ENCODE measurements at places on chromosomes 11 and 22.

DNA sequence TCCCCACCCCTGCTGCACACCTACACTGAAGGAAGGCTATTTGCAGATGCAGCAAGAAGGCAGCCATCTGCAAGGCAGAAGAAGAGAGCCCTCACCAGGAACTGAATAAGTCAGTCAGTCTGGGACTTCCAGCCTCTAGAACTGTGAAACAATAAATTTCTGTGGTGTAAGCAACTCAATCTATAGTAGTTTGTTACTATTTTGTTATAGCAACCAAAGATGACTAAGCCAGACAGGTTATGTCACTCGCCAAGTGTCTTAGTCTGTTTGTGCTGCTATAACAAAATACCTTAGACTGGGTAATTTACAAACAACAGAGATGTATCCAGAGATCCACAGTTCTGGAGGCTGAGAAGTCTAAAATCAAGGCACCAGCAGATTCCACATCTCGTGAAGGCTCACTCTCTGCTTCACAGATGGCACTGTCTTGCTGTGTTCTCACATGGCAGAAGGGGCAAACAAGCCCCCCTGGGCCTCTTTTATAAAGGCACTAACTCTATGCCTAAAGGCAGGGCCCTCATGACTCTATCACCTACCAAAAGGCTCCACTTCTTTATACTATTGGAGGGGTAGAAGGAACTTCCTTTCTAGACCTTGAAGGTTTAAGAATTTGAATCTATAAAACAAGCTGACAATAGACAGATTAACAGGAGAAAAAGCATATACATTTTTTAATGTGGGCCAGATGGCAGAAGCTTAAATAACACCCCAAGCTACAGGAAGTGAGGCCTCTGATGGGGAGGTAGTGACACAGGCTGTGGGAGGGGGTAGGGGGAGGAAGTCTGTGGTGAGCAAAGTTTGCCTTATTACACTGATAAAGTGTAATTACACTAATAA is 12.3 kb downstream of the APOL6 start:
- DNase-seq, result no peak

GRCh38 chr22:49670456-49671330 is 157.0 kb downstream of the BRD1 start:
- DNase-seq, result peak; percentile 54

DNA sequence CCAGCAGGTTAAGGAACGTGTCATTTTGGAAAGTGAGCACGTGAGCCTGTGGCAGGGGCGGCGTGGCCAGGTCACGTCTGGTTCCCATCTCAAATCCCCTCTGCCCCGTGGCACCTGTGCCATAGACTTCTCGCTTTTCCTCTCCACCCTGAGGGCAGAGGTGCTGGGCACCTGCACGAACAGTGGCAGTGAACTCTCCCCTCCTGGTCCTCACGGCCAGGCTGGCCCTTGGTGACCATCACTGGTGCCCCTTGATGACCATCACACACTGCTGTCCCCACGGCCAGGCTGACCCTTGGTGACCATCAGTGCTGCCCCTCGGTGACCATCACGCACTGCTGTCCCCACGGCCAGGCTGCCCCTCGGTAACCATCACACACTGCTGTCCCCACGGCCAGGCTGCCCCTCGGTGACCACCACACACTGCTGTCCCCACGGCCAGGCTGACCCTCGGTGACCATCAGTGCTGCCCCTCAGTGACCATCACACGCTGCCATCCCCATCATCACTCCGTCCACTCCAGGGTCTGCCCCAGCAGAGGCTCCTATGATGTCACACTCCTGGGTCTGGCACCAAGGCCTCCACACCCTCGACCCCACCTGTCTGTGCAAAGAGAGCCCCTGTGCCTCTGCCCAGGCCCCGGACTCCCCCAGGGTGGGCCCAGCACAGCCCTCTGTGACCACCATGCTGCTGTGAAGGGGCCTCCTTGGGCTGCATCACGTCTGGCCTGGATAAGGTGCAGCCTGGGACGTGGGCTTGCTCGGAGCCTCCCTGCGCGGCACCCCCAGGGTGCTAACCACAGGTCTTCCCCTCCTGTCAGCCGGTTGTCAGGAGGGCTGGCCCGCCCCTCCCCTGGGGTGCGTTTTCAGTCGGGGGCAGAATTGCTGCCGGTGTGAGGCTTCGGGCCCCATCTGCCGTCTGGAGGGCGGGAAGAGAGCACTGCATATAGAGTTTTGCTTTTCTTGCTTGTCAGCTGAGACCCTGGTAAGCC is 738.6 kb downstream of the BRD1 start:
- no peak for DNase-seq

GRCh38 chr11:115926138-115926537 is 421.9 kb upstream of the CADM1 start:
- DNase-seq, result no peak

- DNase-seq, result no peak
Observed at GRCh38 chr11:95912902-95913560, 10.9 kb downstream of the MTMR2 start.

GRCh38 chr11:115085461-115086210 is 407.3 kb downstream of the NXPE2 start:
- DNase-seq, result no peak

- no peak for DNase-seq
Observed at GRCh38 chr11:67648796-67649613, 1.5 kb downstream of the ACY3 start.

GRCh38 chr11:62665599-62666258 is 617 bp downstream of the CSKMT start:
- no peak for DNase-seq

DNA sequence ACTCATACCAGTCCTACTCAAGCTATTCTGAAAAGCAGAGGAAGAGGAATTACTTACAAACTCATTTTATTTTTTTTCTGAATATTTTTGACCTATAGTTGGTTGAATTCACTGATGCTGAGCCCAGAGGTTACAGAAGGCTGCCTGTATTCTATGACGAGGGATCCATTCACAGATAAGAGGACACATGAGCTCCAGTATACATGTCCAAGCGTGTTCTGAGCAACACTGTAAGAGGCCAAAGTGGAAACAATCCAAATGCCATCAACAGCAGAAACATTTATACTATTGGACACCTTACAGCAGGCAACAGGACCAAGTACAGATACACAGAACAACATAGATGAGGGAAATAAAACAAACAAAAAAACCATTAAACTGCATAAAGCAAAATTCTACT is 10.3 kb downstream of the KDM4E start:
- no peak for DNase-seq

DNA sequence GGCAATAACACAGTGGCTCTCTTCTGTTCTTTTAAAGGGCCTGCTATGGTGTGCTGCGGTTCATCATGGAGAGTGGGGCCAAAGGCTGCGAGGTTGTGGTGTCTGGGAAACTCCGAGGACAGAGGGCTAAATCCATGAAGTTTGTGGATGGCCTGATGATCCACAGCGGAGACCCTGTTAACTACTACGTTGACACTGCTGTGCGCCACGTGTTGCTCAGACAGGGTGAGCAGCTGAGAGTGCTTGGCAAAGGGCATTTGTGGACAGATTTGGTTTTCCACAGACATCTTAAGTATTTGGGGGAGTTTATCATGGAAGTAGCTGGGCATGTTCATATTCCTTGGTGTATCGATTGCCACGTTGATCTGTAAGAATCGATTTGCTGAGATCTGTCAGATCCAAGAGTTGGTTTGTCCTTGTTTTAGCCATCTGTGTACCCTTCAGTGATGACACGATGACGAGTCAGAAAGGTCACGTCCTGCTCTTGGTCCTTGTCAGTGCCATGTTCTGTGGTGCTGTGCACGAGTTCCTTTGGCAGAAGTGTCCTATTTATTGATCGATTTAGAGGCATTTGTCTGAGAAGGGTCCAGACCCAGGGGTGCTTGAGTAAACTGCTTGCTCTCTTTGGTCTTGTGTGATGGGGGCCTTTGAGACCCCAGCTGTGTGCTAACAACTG is 4.8 kb downstream of the RPS3 start:
- no peak for DNase-seq

GRCh38 chr11:94518300-94518699 is 6.0 kb downstream of the C11orf97 start:
- no peak for DNase-seq

DNA sequence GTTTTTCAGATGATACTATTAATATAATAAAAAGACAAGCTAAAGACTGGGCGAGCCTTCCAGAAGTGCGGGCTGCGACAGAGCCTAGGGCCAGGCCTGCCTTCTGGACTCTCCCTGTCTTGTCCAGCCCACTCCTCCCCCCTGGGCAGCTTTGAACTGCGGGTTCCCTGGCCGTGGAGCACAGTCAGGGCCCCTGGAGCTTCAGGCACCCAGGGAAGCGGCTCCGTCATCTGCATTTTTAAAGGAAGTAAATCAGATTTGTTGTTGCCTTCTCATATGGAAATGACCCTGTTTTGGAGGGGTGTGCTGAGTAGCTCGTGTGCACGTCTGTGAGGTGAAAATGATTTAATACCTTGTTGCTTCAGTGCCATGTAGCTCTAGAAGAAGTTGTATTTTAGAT is 265.3 kb downstream of the TBC1D22A start:
- DNase-seq, result no peak

DNA sequence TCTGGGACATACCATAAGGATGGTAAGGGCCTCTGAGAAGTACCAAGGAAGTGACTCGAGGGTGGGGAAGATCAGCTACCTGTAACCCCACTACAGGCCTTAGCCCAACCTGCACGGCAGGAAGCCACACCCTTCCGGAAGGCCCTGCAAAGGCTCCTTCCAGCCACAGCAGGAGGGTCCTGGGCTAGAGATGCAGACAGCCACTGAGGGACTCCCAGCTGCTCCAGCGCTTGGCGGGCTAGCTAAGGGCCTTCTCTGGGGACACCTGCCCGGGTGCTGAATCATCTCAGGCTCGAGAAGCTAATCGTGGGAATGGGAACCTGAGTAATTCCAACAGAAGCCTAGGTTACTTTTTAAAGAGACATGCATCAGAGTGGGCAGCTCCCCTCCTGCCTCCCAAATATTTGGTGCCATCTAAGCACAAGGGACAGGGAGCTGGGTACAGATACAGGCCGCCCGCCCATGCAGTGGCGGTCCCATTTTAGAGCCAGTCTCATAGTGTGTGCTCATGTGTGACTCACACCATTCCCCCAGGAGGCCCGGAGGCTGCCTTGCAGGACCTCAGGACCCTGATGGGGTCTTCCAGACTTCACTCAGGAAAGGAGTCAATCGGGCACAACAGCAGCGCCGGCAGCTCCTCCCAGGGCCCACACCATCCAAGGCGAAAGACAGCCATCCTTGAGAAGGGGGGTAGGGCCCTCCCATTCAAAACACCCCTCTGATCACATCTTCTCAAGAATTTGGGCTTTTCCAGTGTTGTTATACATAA is 8.0 kb downstream of the MYH9 start:
- DNase-seq, result no peak

DNA sequence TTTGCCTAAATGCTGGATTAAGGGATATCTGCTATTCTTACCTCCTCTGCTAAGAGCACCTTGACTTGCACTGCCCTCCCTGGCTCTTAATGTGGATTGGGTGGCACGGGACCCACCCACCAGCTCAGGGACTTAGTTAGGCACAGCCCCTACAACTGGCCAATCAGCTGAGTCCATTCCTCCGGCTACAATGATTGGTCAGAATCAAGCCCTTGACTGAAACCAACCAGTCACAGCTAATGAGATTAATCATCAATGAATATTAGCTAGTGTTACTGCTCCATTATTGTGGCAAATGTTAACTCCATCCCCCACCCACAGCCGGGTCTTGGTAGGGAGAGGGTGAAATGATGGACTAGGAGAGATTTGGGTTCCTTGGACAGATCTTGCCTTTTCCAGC is 328.0 kb downstream of the MN1 start:
- no peak for DNase-seq

DNA sequence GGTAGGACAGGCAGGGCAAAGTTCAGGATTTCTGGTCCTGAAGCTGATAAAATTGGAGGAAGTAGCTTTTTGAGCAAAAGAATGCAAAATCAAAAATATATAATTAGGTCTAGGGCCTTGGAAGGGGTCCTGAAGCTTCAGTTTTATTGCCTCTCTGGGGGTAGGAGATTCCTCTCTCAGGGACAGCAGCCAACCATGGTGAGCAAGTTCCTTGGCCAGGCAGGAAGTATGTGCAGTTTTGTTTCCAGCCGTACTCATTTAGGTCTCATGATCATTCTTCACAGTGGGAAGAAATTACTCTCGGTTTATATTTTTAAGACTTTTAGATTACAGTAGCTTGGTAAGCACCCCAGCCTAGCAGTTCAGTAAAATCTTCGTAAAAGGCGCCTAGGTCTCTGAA is 2.9 kb upstream of the RAB38 start:
- DNase-seq, result no peak

- no peak for DNase-seq
Observed at GRCh38 chr11:66337103-66337899, 1.1 kb upstream of the RIN1 start.

GRCh38 chr11:8930456-8931175 is 2.1 kb downstream of the C11orf16 start:
- no peak for DNase-seq

GRCh38 chr11:99020352-99021225 is at the start of gene CNTN5:
CNTN5 (plus strand) TSS chr11:99020949.
- peak; percentile 82 for DNase-seq

GRCh38 chr11:117419482-117420142 is 92.0 kb downstream of the CEP164 start:
- no peak for DNase-seq

GRCh38 chr11:128086794-128087193 is 500.6 kb downstream of the ETS1 start:
- no peak for DNase-seq

GRCh38 chr11:130121445-130121978 is 38.1 kb upstream of the ST14 start:
- DNase-seq, result no peak

GRCh38 chr22:29336751-29337490 is 21.4 kb upstream of the RASL10A start:
- DNase-seq, result no peak

DNA sequence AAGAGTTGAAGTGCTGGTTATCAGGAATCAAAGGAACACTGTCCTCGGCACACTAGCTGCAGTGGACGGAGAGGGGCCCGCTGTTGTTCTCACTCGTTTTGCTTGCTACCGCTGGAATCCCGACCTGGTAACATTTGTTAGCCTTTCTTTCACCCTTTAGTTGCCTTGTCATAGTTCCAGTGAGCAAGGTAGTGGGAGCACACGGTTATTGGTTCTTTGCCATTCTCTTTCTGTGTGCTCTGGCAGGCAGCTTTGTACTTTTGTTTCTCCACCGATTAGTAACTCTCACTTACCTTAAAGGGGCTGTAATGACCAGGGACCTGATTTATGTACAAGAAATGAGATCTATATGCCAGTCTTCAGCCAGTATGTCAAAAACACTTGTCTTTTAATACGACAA is 1.8 kb downstream of the DEPDC7 start:
- DNase-seq, result no peak
